Nephron progenitor cell (in vitro differentiated cells): ENCODE measurements at places on chromosomes 13 and 19.
A peak's percentile ranks its signal among the peaks of the same experiment; 100 is the strongest.

DNA sequence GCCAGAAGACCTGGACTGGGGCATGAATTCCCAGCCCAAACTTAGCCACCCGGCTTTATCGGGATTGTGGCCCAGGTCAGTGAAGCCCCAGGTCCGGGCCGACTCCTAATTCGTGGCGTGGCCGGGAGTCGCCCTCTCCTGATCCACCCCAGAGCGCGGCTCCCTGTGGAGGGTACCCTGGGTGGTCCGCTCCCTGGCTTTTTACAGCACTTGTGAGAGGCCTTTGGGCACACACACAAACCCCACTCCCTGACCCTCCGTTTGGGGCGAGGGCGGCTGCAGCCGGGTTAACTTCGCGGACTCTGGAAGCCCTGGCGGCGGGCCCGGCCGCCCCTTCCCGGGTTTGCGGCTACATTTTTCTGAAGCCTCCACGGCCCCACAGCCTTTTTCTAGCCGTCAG lies 56.4 kb downstream of the ZNF568 start:
- H3K4me1 ChIP-seq: no peaks in the 10 kb centered on the region
- no peak overlapping the region for H3K27ac ChIP-seq
- no peak for DNase-seq

GRCh38 chr13:41199079-41199478 lies 4.7 kb upstream of the KBTBD7 start:
- DNase-seq: no peak
- H3K27me3 ChIP-seq: peaks cover 4% of the 10 kb centered on the region
- H3K4me3 ChIP-seq: no peak overlapping the region
- H3K4me1 ChIP-seq: peaks cover 7% of the 10 kb centered on the region
- H3K27ac ChIP-seq: no peak overlapping the region

GRCh38 chr19:14649020-14649419 lies 25.6 kb downstream of the ADGRE3 start:
- H3K36me3 ChIP-seq: no peaks in the 10 kb centered on the region
- peaks cover 18% of the 10 kb centered on the region for H3K27me3 ChIP-seq

GRCh38 chr13:76697288-76697687 lies 188.9 kb downstream of the KCTD12 start:
- no peak for DNase-seq
- H3K27me3 ChIP-seq: peaks cover 4% of the 10 kb centered on the region
- H3K4me1 ChIP-seq: no peaks in the 10 kb centered on the region

- peak overlapping the region; percentile 54 for H3K4me3 ChIP-seq
- no peaks in the 10 kb centered on the region for H3K36me3 ChIP-seq
Measured at GRCh38 chr13:101919541-101920181, 467.2 kb downstream of the ITGBL1 start.

DNA sequence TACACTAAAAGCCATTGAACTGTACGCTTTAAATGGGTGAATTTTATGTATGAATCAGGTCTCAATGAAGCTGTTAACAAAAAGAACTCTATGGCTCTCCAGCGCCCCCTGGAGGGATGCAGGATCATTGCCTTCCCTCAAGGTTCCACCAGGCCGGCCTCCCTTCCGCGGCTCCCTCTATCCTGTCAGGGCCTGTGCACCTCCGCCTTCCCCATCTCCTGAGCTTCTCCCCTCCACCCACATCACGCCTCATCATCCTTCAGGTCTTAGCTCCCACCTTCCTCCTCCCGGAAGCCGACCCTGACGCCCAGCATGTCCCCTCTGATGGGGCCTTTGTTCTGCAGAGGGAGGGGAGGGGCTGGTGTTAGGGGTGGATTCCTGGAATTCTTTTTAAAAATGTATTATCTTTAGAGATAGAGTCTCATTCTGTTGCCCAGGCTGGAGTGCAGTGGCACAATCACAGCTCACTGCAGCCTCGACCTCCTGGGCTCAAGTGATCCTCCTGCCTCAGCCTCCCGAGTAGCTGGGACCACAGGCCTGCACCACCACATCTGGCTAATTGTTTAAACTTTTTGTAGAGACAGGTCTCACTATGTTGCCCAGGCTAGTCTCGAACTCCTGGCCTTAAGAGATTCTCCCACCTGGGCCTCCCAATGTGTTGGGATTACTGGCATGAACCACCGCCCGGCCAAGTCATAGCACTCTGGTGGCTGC lies 27.7 kb downstream of the MEIS3 start:
- no peak overlapping the region for H3K4me3 ChIP-seq
- H3K36me3 ChIP-seq: no peaks in the 10 kb centered on the region
- DNase-seq: peak; percentile 85

DNA sequence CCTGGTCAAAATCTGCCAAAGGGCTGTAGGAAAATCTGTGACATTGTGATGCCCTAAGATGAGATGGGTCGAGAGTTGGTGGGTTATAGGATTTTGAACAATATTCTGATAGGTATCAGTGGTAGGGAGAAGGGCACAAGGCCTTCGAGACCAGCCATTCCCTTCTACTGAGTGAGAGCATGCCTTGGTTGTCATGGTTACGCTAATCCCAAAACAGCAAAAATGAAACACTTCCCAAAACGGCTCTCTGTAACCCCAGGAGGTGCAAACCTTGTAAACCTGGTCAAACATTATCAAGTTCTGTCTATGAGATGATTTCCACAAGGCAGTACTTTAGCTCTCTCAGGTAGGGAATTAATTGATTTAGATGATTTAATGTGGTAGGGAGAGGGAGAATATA lies 158.7 kb upstream of the RNF113B start:
- peaks cover 71% of the 10 kb centered on the region for H3K36me3 ChIP-seq
- no peak overlapping the region for H3K27ac ChIP-seq
- no peak for DNase-seq
- no peak overlapping the region for H3K4me3 ChIP-seq
